ENCODE measurements at places on chromosomes 5 and 9. TPM values are rescaled to one million over a fixed set of nuclear protein-coding genes. Genes with fewer than 3 reads are reported as not detected.

The NR2F1-AS1 gene
- 3.1 TPM for polyA plus RNA-seq

The DMXL1 gene
- 14.7 TPM for polyA plus RNA-seq

The BTNL8 gene
- polyA plus RNA-seq, result 0.49 TPM

- DNase-seq, result no peak
Observed at GRCh38 chr9:121944711-121945191, 148.4 kb downstream of the TTLL11 start.

DNA sequence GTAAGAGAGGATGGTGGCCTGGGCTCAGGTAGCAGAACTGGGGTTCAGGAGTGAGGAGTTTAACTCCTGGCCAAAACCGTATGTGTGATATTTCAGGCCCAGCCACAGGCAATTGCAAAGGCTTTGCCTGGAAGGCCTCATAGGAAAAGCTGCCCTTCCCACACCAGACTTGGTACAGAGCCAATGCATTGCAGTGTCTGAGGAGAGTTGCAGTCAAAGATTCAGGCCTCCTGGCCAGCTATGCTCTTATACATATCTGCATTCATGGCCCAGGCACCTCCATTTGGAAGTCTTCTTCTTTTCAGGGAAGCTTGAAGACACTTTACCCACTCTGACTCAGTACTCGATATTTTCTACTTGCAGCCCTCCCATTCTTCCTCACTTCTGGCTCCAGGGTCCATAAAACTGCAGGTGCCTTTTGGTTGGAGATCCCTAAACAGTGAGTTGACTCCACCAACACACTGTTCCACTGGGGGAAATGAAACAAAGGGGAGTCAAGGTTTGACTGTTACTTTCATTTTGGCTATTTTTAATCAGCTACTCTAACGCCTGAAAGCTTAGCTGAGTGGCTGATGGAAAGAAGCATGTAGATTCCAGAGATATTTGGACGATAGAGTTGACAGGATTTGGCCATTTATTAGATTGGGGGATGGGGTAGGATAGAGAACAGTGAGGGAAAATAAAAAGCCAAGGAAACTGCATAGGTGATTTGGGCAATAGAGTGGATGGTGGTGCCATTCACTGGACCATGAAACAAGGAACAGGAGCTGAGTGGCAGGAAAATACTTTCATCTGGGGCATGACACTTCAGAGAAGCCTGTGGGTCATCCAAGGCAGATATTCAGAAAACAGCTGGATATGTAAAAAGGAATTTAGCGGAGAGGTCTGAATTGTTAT, 30.6 kb upstream of the IL33 start:
- no peak for DNase-seq

- no peak for DNase-seq
Observed at GRCh38 chr9:126471084-126471624, 142.6 kb upstream of the LMX1B start.

GRCh38 chr9:4933177-4933576, 51.9 kb upstream of the JAK2 start:
- no peak for DNase-seq

Measured in pancreas (tissue), 10 donors.